Activated CD4-positive, alpha-beta T cell treated with anti-CD3 and anti-CD28 coated beads, Interleukin-2, amount 10 ng/mL, durations not matched to agents 7 days and 5 days (primary cell): ENCODE measurements at places on chromosomes 5 and 9. TPM values are rescaled to one million over a fixed set of nuclear protein-coding genes. Genes with fewer than 3 reads are reported as not detected.

The GPR21 gene
- 1.3 TPM for total RNA-seq

The AMACR gene
- 4.8 TPM for total RNA-seq

The MARVELD2 gene
- 0.17 TPM for total RNA-seq

The EGR1 gene
- 1.1 TPM for total RNA-seq

The PROB1 gene
- total RNA-seq = 3.3 TPM

The GPX8 gene
- total RNA-seq = not detected

The GRM6 gene
- not detected for total RNA-seq

The RANBP17 gene
- not detected for total RNA-seq

The GRIN1 gene
- 0.05 TPM for total RNA-seq

The PCDHB13 gene
- total RNA-seq = not detected

The ANKRD33B gene
- 3.7 TPM for total RNA-seq

The RORB gene
- not detected for total RNA-seq

The SOHLH1 gene
- not detected for total RNA-seq

The LHX6 gene
- total RNA-seq = not detected

The BNC2 gene
- not detected for total RNA-seq
